ENCODE measurements at places on chromosomes 12 and 14. TPM values are rescaled to one million over a fixed set of nuclear protein-coding genes. Genes with fewer than 3 reads are reported as not detected.

DNA sequence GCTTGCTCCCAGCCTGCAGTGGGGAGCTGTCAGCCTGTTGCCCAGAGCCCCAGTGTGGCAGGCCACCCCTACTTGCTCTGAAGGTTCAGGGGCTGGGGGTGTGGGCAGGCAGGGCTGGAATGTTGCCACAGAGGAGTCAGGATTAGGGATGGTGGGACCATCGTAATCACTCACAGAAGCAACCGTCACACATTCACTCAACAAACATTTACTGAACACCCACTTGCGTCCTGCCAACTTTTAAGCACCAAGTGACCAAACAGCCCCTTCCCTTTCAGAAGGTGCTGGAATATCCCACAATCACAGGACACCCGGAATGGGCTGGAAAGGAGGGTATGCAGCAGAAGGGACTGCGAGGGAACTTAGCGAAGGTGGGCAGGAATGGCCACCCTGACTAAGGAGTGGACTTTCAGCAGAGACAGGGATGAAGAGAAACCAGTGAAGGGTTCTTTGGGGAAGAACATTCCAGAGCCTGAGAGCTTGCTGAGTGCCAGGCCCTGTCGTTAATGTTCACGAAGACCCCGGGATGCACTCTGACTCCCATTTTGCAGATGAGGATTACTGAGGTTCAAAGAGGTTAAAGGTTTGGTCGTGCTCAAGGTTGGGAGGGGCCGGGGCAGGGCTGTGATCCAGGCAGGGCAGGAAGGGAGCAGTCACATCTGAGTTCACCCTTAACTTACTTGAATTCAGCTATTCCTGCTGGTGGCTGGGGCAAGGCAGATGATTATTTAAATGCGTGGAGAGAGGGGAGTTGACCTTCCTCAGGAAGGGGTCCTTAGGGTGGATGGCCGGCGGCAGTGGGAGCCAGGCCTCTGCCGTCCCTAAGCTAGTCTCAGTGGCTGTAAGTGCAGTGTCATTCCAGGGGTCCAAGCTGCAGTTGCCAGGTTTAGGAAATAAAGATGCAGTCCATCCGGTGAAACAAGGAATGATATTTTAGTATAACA lies 2.3 kb upstream of the ZBTB42 start:
- no peak for DNase-seq
- peaks cover 3% of the 10 kb centered on the region for H3K36me3 ChIP-seq
- peaks cover 28% of the 10 kb centered on the region for H3K4me1 ChIP-seq
- H3K4me3 ChIP-seq, result peak overlapping the region; percentile 21
- H3K27ac ChIP-seq, result peak overlapping the region; percentile 10

- no peaks in the 10 kb centered on the region for H3K36me3 ChIP-seq
- no peaks in the 10 kb centered on the region for H3K4me1 ChIP-seq
- no peak overlapping the region for H3K27ac ChIP-seq
- DNase-seq, result no peak
- H3K4me3 ChIP-seq, result no peak overlapping the region
- no peaks in the 10 kb centered on the region for H3K27me3 ChIP-seq
Measured at GRCh38 chr12:9381619-9382018, 173.4 kb upstream of the PZP start.

- H3K36me3 ChIP-seq, result no peaks in the 10 kb centered on the region
- H3K27ac ChIP-seq, result no peak overlapping the region
- DNase-seq, result no peak
- H3K27me3 ChIP-seq, result peaks cover 13% of the 10 kb centered on the region
- H3K4me1 ChIP-seq, result no peaks in the 10 kb centered on the region
Measured at GRCh38 chr14:93532541-93532940, 101.8 kb downstream of the UNC79 start.

- no peaks in the 10 kb centered on the region for H3K36me3 ChIP-seq
- no peaks in the 10 kb centered on the region for H3K4me1 ChIP-seq
- no peak overlapping the region for H3K4me3 ChIP-seq
- DNase-seq, result no peak
Measured at GRCh38 chr14:33561488-33562175, 389.2 kb downstream of the EGLN3 start.

- no peak overlapping the region for H3K27ac ChIP-seq
- DNase-seq, result no peak
- H3K27me3 ChIP-seq, result no peaks in the 10 kb centered on the region
- no peaks in the 10 kb centered on the region for H3K4me1 ChIP-seq
Measured at GRCh38 chr14:94904636-94905035, 134.7 kb upstream of the GSC start.

DNA sequence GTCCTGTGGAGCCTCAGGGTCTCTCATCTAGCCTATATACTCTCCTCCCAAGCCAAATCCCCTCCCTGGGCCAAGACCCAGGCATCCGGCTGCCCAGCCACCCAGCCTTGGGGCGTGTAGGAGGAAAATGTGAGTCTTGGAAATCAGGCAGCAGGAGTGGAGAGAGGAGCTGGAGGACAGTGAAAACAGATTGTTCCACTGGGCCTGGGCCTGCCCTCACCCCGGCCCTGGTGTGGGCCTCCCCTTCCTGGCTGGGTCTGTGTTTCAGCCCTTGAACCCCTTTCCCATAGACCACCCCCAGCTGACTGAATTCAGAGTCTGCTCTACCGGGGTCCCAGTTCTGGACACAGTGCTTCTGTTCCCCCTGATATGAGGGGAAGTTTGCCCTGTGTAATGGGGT lies 6.7 kb downstream of the ITGA5 start:
- H3K27ac ChIP-seq, result peak overlapping the region; percentile 98
- no peaks in the 10 kb centered on the region for H3K27me3 ChIP-seq
- peaks cover 62% of the 10 kb centered on the region for H3K4me1 ChIP-seq
- DNase-seq, result peak; percentile 66

- no peaks in the 10 kb centered on the region for H3K36me3 ChIP-seq
- no peaks in the 10 kb centered on the region for H3K4me1 ChIP-seq
- H3K27ac ChIP-seq, result no peak overlapping the region
- no peaks in the 10 kb centered on the region for H3K27me3 ChIP-seq
- no peak for DNase-seq
Measured at GRCh38 chr12:101127521-101128219, 82.4 kb downstream of the SLC5A8 start.

DNA sequence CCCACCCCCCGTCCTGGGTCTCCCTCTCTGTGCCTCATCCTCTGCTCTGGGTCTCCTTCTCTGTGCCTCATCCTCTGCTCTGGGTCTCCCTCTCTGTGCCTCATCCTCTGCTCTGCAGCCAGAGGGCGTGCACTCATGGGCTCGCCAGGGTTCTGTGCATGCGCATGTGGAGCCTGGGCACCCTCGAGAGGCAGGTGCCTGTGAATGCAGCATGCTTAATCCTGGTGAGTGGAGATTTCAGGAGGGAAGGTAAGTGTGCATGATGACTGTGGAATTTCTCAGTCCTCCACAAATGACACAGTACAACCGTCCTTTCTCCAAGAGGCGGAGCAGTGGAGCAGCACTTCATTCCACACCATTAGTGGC lies 65.2 kb downstream of the EP400 start:
- no peak overlapping the region for H3K27ac ChIP-seq
- peaks cover 54% of the 10 kb centered on the region for H3K36me3 ChIP-seq
- no peaks in the 10 kb centered on the region for H3K4me1 ChIP-seq
- no peaks in the 10 kb centered on the region for H3K27me3 ChIP-seq
- H3K4me3 ChIP-seq, result no peak overlapping the region

GRCh38 chr12:68977909-68978610 lies 45.1 kb upstream of the CPM start:
- DNase-seq, result no peak
- H3K4me3 ChIP-seq, result no peak overlapping the region
- H3K27ac ChIP-seq, result no peak overlapping the region
- H3K36me3 ChIP-seq, result peaks cover 2% of the 10 kb centered on the region
- peaks cover 6% of the 10 kb centered on the region for H3K4me1 ChIP-seq
- no peaks in the 10 kb centered on the region for H3K27me3 ChIP-seq

GRCh38 chr14:86766469-86766868 lies 1226.5 kb downstream of the GALC start:
- H3K27me3 ChIP-seq, result no peaks in the 10 kb centered on the region
- no peak overlapping the region for H3K27ac ChIP-seq
- no peak overlapping the region for H3K4me3 ChIP-seq
- H3K4me1 ChIP-seq, result no peaks in the 10 kb centered on the region
- H3K36me3 ChIP-seq, result no peaks in the 10 kb centered on the region

DNA sequence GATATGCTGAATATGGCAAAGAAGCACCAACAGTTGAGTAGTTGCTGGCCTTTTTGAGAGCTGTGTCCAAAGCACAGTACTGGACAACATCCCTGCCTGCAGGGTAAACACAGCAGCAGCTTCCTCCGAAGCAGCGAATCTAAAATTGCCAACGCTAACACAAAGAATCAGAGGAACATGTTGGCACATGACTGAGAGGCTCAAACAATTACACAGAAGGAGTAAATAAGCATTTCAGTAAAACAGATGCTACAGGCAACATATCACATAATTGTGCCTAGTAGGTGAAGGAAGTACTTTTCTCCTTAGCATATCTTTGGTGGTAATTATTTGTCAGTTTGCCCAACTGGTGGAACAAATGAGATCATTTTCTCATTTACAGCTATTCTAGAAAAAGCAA lies 52.1 kb downstream of the KICS2 start:
- H3K4me3 ChIP-seq, result no peak overlapping the region
- no peaks in the 10 kb centered on the region for H3K4me1 ChIP-seq
- no peak for DNase-seq
- H3K27me3 ChIP-seq, result no peaks in the 10 kb centered on the region

DNA sequence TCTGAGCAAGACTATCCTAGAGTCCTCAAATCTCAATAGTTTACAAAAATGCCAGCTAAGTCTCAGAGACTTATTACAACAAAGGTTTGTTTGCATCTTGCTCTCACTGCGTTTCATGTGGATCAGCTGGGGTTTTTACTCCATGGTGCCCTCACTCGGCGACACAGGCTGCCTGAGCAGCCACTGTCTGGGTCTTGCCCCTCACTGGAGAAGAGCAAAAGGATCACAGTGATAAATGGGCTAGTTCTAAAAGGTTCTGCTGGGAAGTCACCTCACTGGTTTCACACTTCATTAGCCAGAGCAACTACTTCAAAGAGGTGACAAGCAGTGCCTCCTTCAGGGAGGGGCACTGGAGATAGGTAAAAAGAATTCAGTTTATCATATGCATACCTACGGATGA lies 392.0 kb downstream of the RPL10L start:
- no peaks in the 10 kb centered on the region for H3K27me3 ChIP-seq
- H3K27ac ChIP-seq, result no peak overlapping the region
- no peaks in the 10 kb centered on the region for H3K4me1 ChIP-seq
- no peak overlapping the region for H3K4me3 ChIP-seq
- no peak for DNase-seq

DNA sequence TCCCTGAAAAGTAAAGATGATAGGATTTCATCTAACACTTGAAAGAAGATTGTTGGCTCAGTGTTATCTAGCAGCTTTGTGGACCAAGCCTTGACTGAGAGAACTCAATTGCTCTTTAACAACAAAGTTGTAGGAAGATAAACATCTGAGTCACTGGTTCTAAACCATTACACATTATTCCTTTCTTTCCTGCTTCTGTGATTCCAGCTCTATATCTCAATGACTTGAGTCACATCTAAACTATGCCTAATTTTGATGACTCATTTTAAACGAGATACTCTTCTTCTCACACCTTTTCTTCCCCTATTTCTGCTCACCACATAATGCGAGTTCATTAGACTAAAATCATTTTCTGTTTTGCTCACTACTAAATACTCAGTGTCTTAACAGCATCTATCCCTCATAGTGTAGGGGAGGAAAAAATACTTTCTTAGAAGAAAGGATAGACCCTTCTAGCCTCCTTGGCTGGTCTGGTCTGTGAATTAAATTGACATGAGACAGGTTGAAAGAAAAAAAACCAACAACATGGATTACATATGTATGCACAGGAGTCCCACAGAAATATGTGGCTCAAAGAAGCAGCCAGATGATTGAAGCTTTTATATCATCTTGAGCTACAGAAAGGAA lies 201.4 kb downstream of the C12orf50 start:
- H3K27me3 ChIP-seq, result no peaks in the 10 kb centered on the region
- no peaks in the 10 kb centered on the region for H3K36me3 ChIP-seq
- DNase-seq, result no peak
- no peak overlapping the region for H3K27ac ChIP-seq
- H3K4me3 ChIP-seq, result no peak overlapping the region
- no peaks in the 10 kb centered on the region for H3K4me1 ChIP-seq

- no peaks in the 10 kb centered on the region for H3K4me1 ChIP-seq
- H3K27ac ChIP-seq, result no peak overlapping the region
Measured at GRCh38 chr14:33349871-33350270, 411.2 kb downstream of the NPAS3 start.

DNA sequence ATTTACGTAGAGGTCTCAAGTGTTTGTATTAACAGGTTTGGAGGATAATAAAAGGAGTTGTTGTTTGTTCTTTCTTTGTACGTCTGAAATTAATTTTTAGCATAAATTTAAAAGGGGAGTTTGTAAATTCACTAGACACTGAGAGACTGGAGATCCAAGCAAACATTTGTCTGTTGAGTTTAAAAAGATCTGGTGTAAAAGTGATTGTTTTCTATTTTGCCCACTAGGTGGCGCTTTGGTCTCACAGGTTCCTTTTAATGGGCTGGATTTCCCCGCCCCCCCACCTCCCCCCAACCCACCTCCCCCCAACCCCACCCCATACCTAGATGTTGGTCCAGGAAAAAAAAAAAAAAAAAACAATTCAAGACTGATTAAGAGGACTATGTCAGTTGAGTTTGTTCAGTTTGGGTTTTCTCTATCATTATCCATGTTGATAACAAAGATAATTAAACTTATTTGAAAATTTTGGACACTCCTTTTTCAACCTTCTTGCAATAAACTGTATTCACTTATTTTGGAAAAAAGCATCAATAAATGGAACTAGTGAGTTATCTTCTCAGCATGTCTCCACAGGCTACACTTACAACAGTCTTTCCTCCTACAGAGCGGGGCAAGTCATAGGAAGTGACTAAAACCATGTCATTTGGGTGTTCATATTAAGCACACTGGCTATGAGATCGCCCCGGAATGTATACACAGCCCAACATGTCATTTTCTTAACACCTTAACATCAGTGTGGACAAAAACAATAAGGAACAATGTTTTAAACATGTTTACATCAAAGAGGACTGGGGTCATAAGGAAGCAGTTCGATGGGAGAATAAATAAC lies 841.1 kb downstream of the NRXN3 start:
- no peaks in the 10 kb centered on the region for H3K36me3 ChIP-seq
- no peak for DNase-seq
- H3K27me3 ChIP-seq, result no peaks in the 10 kb centered on the region
- no peaks in the 10 kb centered on the region for H3K4me1 ChIP-seq
- no peak overlapping the region for H3K4me3 ChIP-seq

DIO2 gene
- not detected for total RNA-seq

RNASE2 gene
- total RNA-seq, result not detected

PRH1 gene
- total RNA-seq, result 18.2 TPM

Data from activated CD4-positive, alpha-beta T cell treated with anti-CD3 and anti-CD28 coated beads, Interleukin-2, amount 10 ng/mL, durations not matched to agents 24 days and 14 days (primary cell).